ENCODE measurements at places on chromosomes 7 and 10.

GRCh38 chr7:93756890-93757289 lies 133.7 kb downstream of the TFPI2 start:
- DNase-seq = no peak

GRCh38 chr7:80150611-80151273 lies 16.1 kb downstream of the GNAI1 start:
- no peak for DNase-seq

DNA sequence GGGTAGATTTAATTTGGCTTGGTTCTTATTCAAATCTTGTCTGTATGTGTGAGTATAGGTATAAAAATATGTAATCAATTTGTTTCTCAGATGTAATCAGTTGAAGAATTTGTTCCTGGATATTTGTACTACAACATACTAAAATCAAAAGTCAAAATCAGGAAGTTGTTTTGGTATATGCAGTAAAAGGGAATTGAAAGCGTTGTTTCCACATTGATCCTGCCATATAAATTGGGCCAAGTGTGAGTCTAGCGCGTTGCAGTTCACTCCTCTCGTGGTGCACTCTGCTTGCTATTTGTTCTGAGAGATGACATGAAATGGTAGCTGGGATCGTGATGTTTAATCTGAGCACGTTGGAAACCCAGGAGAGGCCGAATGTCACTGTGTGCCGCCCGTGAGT lies 55.9 kb downstream of the SHH start:
- DNase-seq = no peak

DNA sequence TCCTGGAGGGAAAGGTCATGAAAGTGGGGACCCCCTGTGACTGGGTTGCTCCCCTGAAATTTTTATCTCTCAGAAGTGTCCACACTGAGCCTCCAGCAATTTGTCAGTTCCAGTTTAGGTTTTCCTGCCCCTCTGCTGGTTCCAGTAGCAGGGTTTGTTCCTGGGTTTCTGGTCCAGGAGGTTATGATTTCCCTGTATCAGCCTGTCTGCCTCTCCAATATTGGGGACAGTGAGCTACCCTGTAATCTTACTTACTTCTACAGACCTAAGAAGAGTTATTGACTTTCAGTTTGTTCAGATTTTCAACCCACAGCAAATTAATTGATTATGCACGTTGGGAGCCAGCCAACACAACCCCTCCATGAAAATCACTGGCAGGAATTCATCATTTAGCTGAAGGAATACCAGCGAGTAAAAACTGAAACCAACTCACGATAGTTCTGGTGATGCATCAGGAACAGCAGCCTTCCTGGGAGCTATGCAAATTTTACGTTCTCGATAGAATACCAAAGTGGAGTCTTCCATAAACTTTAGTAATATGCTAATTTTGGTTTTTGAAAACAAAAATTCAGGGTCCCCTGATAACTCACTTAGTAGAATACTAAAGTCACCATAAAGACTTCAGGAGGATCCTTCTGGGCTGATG lies 31.3 kb upstream of the IL15RA start:
- DNase-seq = no peak

DNA sequence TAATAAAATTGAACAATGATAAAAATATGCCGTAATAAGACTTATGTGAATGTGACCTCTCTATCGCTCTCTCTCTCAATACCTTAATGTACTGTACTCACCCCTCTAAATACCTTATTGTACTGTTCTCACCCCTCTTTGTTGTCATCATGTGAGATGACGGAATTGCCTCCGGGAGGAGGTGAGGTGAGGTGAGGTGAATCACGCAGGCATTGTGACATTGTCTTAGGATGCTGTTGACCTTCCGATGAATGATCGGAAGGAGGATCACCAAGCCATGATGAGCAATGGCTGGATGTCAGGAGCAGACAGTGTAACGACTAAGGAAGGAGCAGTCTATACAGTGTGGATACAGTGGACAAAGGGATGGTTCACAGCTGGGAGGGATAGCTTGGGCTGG lies 87.4 kb upstream of the FAM20C start:
- no peak for DNase-seq

GRCh38 chr10:77835669-77836086 lies 90.9 kb downstream of the DLG5 start:
- no peak for DNase-seq

- no peak for DNase-seq
Measured at GRCh38 chr10:13700473-13701144, 113.8 kb downstream of the PRPF18 start.

DNA sequence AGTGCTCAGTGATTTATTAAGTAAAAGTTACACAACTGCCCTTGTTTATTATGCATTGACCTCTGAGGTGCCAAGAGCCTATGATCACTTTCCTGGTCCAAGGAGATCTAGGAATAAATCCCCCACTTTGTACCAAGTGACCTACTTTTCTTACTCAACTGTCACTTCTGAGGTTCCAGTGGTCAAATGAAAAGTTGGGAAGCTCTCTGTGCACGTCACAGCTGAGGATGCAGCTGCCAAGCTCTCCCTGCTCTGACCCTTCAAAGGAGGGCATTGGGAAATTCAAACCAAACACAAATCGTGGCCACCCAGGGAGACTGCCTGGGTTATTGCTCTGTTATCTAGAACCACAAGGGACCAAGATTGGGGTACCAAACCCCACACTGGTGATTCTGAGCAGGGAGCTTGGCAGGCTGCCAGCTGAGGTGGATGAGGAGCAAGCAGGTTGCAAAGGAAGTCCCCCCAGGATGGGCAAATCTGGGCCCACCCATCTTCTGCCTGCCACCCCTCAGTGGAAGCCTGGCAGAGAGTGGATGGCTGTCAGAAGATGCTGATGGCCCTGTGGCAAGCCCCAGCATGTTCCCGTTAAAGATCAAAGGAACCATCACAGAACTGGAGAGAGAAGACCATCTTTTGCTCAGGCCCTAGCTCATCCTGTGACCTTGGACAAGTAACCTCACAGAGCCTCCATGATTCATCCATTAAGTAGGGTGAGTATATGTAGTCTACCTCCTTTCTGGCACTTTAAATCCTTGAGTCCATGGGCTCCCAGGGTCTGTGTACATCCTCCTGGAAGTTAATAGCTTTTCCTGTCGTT lies 106.8 kb downstream of the PPP1R3C start:
- no peak for DNase-seq

- no peak for DNase-seq
Measured at GRCh38 chr7:68224041-68224741, 1227.6 kb downstream of the TYW1 start.

GRCh38 chr7:7330997-7331396 lies 148.7 kb downstream of the C1GALT1 start:
- no peak for DNase-seq
